CMK (cell line): ENCODE measurements at places on chromosomes 12 and 14.

DNA sequence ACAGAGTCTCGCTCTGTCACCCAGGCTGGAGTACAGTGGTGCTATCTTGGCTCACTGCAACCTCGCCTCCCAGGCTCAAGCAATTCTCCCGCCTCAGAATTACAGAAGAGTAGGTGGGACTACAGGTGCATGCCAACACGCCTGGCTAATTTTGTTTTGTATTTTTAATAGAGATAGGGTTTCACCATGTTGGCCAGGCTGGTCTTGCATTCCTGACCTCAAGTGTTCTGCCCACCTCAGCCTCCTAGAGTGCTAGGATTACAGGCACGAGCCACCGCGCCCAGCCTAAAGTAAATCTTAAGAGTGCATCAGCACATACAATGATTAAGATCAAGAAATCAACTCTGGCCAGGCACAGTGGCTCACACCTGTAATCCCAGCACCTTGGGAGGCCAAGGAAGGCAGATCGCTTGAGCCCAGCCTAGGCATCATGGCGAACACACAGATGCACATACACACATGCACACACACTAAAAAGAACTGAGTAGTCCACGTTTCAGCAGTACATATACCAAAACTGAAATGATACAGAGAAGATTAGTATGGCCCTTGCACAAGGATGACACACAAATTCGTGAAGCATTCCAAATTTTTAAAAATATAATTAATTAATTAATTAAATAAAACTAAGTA lies 65.0 kb downstream of the HECTD1 start:
- DNase-seq = no peak

- DNase-seq = no peak
Measured at GRCh38 chr14:24366721-24367513, 1.1 kb upstream of the NFATC4 start.

DNA sequence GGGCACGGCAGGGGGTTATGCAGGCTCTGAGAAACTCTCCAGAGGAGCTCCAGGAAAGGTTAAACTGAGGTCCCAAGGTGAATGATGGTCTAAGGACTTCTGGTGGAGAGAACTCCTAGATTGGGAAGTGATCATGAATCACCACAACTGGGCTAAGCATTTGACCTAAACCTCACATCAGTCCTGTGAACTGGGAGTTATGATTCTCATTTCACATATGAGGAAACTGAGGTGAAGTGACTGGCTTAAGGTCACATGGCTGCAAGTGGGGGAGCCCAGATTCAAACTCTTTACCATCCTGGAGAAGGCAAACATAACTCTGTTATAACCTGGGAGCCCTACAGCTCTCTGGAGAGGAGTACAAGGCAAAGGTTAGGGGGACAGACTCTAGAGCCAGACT lies 4.2 kb downstream of the RARG start:
- no peak for DNase-seq

DNA sequence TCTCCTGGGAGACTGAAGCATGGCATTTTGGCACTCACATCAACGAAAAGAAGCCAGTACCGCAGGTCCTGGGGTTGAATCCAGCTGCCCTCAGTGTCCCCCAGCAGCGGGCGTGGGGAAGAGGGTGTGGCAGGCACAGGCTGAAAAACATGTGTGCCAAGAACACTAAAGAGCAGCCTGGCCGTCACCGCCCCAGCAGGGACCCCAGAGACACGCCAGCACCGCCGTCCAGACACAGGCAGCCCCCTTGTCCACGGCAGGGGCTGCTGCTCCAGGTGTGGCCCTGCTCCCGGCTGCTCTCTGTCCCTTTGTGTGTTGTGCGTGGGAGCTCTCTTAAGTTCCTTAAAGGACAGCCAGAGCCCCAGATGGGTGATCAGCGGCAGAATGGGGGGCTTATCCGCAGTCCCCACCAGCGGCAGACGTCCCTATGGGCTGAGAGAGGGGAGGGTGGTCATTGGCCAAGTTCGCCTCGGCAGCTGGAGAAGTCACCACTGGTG lies 556 bp downstream of the PHETA1 start:
- no peak for DNase-seq

- DNase-seq = no peak
Measured at GRCh38 chr14:54480830-54481562, 7.8 kb downstream of the GMFB start.

GRCh38 chr12:91743704-91744321 lies 401.8 kb downstream of the BTG1 start:
- no peak for DNase-seq

GRCh38 chr14:74140374-74140850 lies 55.7 kb downstream of the LIN52 start:
- DNase-seq = no peak

DNA sequence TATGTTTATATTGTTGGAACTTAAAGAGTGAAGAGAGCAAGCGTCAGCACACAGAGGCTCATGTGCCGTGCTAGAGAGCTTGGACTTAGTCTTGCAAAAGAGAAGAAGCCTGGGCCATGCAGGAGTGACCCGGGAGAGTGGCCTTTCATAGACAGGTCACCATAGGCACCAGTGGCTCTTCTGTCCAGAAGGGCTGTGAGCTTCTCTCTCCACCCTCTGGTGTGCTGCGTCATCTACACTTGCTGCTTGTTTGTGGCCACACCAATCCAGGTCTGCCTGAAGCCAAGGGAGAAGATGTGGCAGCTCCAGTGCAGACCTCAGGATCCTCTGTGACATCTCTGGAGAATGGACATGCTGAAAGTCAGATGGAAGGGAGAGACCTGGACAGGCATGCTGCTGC lies 74.4 kb downstream of the NTF3 start:
- no peak for DNase-seq

DNA sequence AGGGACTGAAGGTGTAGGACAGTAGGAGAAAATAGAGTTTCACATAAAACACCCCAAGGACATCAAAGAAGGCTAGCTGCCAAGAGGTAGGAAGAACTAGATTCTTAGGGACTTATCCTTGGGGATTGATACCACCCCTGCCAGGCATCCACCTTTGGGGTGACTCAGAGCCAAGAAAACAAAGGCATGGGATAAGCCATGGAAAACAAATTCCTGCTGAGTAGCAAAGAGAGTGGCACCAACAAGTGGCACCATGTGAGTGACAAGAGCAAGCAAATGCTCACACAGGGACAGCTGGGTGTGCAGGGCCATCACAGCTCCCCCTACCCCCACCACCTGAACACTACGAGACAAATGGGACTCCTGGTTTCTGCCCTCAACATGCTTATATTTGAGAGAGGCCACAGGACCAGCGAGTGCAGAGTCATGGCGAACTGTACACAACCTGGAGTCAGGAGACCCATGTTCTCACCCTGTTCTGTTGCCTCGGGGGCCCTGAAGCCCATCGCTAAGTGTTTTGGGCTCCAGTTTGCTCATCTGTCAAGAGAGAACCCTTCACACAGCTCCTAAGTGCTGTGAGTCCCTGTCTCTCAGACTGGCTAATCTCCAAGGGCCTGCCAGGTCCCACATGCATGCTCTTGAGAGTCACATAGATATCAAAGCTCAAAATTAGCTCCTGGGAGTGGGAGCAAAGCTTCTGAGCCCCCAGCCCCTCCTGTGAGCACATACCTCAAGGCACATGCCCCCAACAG lies 91.9 kb downstream of the DPF3 start:
- no peak for DNase-seq

DNA sequence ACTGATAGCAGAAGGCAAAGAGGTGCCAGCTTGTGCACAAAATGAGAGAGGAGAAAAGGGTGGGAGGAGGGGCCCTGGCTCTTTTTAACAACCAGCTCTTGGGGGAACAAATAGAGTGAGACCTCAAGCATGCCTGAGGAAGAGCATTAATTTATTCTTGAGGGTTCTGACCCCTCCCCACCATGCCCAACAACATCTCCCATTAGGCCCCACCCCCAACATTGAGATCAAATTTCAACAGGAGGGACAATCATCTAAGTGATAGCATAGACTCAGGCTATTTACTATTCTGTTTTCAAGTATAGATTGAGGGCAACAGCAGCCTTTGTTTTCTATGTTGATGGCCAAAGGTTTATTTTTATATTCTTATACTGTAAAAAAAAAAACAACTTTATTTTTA lies 59.7 kb downstream of the FUT8 start:
- DNase-seq = no peak

DNA sequence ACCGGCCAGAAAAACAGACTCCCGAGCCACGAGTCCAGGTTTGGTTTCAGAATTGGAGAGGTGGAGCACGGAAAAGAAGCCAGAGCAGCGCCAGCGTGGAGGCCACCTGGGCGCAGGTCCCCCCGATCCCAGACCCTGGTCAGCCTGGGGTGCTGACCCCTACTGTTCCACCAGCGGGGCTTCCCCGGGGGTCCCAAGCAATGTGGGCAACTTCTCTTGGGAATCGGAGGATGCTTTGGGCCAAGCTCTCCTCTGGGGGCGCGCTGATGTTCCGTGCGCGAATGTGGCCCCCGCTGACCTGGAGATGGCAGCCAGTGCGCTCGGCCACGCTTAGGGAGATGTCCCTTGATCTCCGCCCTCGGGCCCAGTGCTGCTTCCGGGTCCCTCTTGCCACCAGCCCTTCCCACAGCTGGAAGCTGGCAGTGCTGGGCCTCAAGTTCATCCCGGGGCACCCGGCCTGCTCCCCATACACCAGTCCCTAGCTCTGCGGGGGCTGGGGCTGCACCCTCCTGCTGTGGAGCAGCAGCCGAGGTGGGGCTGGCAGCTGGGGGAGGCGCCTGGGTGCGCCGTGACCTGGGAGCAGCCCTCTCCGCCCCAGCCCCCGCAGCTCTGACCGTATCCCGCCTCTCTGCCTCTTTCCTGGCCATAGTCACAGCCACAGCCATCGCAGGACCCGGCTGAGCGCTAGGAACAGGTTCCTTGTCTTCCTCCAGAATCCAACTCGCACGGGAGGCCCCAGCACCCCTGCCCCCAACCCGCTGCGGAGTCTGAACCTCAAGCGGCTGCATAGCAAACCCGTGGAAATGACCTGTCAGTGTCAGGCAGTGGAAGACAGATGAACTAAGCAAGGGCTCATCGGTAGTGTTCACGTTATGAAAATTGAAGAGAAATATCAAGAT lies 91.2 kb downstream of the RCOR1 start:
- DNase-seq = no peak

DNA sequence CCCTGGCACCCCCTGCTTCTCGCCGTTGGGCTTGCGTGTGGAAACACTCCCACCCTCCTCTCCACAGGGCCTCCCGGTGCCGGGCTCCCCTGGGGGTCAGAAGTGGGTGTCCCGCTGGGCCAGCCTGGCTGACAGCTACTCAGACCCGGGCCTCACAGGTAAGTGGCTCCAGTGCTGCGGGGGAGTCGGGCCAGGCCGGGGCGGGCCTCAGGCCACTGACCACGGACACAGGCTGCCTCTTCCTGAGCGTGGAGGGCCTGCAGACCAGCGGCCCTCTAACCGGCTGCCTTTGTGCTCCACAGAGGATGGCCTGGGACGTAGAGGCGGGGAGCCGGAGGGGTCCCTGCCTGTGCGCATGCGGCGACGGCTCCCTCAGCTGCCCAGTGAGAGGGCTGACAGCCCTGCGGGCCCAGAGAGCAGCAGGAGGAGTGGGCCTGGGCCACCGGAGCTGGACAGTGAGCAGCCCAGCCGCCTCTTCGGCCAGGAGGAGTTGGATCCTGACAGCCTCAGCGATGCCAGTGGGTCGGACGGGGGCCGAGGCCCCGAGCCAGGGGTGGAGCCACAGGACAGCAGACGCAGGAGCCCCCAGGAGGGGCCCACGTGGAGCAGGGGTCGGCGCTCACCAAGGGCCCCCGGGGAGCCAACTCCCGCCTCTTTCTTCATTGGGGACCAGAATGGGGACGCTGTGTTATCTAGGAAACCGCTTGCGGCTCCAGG lies 21.1 kb downstream of the CEP170B start:
- DNase-seq = no peak

DNA sequence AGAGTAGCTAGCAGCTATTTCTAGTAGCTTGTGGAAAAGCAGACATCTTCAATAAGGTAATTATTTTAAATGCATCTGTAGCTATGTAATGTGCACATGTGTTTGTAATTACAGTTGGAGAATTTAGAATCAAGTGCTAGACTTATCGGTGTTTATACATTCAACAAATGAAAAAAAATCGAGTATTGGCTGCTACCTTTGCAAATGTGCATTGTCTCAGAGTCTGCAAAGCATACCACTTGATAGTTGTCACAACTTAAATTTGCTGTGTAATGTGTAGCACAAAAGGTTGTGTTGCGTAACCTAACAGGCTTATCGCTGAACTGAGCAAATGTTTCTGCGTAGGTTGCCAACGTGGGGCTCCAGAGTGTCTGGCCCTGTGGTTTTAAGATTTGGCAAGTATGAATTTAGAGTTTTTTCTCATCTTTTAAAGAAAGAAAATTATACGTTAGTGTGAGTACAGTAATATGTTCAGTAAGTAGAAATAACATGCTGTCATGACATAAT lies 44.3 kb downstream of the TMTC2 start:
- no peak for DNase-seq

- DNase-seq = no peak
Measured at GRCh38 chr12:132629330-132629729, 10.8 kb downstream of the P2RX2 start.

DNA sequence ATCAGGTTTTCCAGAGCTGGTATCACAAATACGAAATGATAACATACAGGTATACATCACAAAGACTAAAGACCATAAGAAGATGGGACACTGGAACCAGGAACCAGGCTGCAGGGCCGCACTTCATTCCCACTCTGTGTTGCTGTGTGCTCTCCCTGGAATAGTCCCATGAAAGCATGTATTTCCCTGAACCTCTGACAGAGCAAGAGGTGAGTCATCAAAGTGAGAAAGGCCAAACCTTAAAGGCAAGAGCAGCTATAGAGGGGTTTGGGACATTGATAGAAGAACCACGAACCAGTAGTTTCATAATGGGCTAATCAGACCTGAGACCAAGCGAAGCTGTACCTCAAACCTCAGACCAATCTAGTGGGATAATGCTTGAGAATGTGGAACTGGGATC lies 283.0 kb upstream of the PRKD1 start:
- DNase-seq = no peak

GRCh38 chr12:116427200-116427930 lies 131.8 kb upstream of the MAP1LC3B2 start:
- DNase-seq = no peak

GRCh38 chr12:39830171-39830570 lies 210.6 kb upstream of the ABCD2 start:
- DNase-seq = no peak

DNA sequence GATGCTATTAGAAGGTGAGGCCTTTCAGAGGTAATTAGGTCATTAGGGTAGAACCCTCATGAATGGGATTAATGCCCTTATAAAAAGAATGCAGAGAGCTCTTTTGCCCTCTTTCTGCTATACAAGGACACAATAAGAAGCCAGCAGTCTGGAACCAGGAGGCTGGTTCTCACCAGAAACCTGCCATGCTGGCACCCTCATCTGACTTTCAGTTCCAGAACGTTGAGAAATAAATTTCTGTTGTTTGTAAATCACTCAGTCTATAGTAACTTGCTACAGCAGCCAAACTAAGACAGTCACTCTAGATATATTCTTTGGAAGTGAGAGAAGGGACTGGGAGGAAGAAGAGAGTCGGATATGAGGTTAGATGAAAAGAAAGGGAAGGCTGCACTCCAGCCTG lies 125.0 kb upstream of the MYF6 start:
- no peak for DNase-seq

- DNase-seq = peak; percentile 27
Measured at GRCh38 chr12:129193263-129193871, 340.1 kb downstream of the GLT1D1 start.

- DNase-seq = no peak
Measured at GRCh38 chr12:77032406-77032805, 33.0 kb downstream of the E2F7 start.
